ENCODE measurements at places on chromosomes 7 and 10.
A peak's percentile ranks its signal among the peaks of the same experiment; 100 is the strongest.

DNA sequence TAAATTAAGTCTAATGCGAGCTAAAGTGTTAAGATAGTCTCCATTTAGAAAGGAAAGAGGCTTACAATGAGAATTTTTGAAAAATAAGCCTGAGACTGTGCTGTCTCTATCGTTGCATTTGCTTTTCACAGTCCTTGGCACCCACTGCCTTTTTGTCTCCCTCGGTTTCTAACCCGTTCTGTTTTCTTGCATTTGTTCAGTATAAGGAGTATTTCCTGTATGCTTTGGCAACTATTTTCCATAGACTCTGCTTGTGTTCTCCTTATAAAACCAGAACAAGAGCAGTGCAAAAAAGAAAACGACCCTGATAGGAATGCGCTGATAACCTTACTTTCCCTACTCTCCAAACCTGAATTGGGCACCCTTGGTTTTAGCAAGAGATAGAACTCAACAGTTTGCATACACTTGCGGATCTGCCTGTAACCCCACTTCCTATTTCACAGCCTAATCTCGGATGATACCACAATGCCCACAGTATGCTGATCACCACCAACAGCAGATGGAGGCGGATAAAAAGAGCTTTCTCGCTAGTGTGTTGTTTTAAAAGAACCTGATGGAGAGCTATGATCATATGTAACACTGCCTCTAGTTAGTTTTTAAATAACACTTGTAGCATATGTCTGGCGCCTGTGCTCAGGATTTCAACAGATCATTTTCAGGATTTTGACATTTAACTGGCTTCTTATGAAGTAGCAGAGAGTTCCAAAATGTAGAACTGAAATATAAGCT, 1.6 kb upstream of the ARHGAP12 start:
- no peak for DNase-seq

GRCh38 chr10:60521974-60522405, 132.3 kb upstream of the ANK3 start:
- DNase-seq: peak; percentile 53

- peak; percentile 4 for DNase-seq
Measured at GRCh38 chr7:39741942-39742623, 118.7 kb downstream of the RALA start.

- DNase-seq: no peak
Measured at GRCh38 chr7:49894543-49894942, 121.1 kb downstream of the VWC2 start.

DNA sequence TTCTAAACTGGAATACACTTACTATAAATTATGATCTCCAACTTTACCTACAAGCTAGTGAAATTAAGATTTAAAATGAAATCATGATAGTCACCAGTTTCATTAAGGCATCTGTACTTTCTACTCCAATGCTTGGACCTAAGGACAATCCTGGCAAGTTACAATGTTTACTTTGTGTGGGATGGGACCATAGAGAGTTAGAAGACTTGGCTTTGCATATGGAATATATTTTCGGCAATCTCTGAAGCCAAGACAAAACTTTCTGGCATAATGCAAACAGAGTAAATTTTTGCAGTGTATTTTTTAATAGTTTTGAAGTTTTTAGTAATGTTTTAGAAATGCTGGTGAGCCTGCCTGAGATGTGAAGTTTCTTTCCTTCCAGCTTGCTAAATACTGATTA, 248.9 kb downstream of the ABCA13 start:
- DNase-seq: no peak

All from brain microvascular endothelial cell (primary cell).